ENCODE measurements at places on chromosomes 7 and 10.

GRCh38 chr10:65275296-65275695, 1650.5 kb upstream of the LRRTM3 start:
- H3K4me1 ChIP-seq = no peaks in the 10 kb centered on the region
- no peak overlapping the region for H3K27ac ChIP-seq
- no peak for DNase-seq
- no peak overlapping the region for H3K4me3 ChIP-seq
- H3K36me3 ChIP-seq = no peaks in the 10 kb centered on the region

GRCh38 chr10:106440355-106440754, 724.2 kb downstream of the SORCS1 start:
- no peaks in the 10 kb centered on the region for H3K4me1 ChIP-seq
- no peaks in the 10 kb centered on the region for H3K36me3 ChIP-seq
- no peak for DNase-seq
- H3K27me3 ChIP-seq = no peaks in the 10 kb centered on the region
- H3K27ac ChIP-seq = no peak overlapping the region

DNA sequence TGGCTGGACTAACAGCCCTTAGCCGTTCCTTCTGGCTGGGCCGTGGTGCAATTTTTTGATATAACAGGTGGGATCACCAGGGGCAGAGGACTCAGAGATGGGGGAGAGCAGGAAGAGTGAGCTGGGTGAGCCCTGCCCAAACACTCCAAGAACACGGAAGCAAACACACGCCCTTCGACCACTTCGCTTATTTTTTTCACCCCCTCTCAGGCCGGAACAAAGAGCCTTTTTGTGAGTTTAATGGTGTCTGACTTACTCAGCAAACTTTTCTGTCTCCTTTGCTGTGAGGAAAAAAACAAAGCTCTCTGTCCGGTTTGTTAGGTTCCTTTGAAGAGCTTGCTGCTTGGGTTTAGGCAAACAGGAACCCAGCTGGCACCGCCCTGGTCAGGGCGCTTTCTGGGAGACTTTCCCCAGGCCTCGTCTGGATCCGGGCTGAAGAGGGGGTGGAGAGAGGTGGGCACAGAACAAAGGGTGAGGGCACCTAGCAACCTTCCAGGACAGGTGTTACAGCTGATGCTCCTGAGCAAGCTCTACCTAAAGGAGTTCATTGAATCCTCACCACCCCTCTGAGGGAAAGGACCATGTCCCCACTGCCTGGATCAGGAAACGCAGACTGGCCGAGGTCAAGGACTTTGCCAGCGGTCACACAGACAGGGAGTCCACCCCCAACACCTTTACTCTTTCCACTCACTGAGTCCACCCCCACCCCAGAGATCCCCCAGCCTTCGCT, 23.3 kb downstream of the CALML3 start:
- H3K27ac ChIP-seq = no peak overlapping the region
- no peaks in the 10 kb centered on the region for H3K27me3 ChIP-seq
- peaks cover 15% of the 10 kb centered on the region for H3K4me1 ChIP-seq
- H3K4me3 ChIP-seq = no peak overlapping the region

DNA sequence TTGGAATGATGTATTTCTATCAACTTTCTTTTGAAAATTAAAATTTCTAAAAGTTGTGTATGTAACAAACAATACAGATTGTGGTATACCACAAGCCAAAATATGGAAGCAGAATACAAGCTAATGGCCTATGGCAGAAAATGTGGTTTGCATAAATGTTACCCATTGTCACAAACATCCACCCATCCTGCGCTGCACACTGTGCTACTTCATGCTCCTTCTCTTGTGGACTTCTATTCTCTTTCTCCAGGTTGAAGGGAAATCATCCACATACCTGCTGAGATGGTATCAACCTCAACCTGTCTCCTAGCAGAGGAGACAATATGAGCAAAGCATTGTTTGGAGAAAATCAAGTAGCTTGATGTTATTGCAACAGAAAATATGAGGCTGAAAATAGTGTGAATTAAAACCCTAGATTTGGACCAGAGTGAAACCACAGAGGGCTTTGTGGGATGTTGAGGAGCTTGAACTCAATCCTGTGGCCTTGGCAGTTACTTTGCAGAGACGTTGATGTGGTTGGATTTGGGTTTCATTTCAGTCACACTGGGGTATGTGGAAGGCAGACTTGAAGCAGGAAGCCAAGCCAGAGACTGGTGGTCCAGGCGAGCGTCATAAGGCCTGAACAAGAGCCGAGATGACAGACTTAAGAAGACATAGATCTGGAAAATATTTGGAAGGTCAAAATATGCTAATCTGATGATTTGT, 63.8 kb downstream of the ICA1 start:
- no peaks in the 10 kb centered on the region for H3K36me3 ChIP-seq
- H3K4me1 ChIP-seq = no peaks in the 10 kb centered on the region
- H3K27me3 ChIP-seq = no peaks in the 10 kb centered on the region
- H3K27ac ChIP-seq = no peak overlapping the region

DNA sequence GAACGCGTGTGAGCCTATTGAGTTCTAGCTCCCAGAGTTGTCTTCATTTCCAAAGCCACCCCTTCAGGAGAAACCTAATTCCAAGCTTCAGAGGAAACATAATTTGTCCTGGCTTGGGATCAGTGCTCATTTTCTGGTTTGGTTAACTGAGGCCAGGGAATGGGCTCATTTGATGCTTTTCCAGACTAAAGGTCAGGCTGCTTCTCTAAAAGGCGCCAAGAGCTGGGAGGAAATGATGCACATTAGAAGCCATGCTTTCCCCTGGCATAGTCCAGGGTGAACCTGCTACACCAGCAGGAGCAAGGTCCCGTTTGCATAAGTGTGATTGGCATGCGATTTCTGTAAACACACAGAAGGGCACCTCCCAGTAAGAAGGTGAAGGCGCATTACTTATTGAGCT, 435.0 kb downstream of the GALNT17 start:
- H3K4me3 ChIP-seq = no peak overlapping the region
- no peaks in the 10 kb centered on the region for H3K4me1 ChIP-seq
- H3K27ac ChIP-seq = no peak overlapping the region
- DNase-seq = no peak
- no peaks in the 10 kb centered on the region for H3K27me3 ChIP-seq

Measured in effector memory CD4-positive, alpha-beta T cell (primary cell).